ENCODE measurements at places on chromosomes 6 and 20.

- DNase-seq: no peak
These were observed 11.2 kb upstream of the THBD start for GRCh38 chr20:23060629-23061028.

DNA sequence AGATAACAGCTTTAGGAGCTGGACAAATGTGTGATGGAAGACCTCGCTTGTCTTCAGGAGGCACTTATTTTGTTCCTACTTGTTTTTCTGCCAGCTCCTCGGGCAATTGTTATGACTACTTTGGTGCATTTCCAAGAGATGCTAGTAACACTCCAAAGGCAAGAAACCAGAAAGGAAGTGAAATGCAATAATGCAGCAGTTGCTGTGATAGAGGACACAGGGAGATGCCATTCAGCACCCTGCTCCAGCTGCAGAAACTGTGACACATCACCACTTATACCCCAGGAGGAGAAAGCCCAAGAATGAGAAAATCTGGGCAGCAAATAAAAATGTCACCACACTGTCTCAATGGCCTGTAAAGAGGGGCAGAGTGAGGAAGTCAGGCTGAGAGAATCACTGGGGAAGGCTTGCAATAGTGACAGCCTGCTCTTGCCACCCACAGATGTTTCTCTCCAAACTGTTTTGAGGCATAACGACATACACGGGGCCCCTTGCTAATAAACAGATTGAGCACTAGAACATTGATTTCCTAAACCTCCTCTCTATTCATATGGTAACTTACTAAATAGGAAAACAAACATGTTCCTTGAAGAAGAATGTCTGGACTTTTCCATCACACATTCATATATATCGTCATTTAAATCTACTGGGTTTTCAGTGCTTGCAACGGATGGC, 231.0 kb upstream of the PRND start:
- DNase-seq: peak; percentile 27

DNA sequence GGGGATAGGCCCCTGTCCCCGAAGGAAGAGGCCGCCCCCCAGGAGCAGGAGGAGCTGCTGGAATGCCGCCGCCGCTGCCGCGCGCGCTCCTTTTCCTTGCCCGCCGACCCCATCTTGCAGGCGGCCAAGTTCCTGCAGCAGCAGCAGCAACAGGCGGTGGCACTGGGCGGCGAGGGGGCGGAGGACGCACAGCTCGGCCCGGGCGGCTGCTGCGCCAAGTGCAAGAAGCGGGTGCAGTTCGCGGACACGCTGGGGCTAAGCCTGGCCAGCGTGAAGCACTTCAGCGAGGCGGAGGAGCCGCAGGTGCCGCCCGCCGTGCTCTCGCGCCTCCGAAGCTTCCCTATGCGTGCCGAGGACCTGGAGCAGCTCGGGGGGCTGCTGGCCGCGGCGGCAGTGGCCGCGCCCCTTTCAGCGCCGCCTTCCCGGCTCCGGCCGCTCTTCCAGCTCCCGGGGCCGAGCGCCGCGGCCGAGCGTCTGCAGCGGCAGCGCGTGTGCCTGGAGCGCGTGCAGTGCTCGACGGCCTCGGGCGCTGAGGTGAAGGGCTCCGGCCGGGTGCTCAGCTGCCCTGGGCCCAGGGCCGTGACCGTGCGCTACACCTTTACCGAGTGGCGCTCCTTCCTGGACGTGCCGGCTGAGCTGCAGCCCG, 630 bp downstream of the PPP1R3G start:
- DNase-seq: peak; percentile 21

- no peak for DNase-seq
These were observed 106.9 kb downstream of the TFAP2B start for GRCh38 chr6:50925548-50925947.

- DNase-seq: no peak
These were observed 117.5 kb downstream of the KCNQ5 start for GRCh38 chr6:72739368-72739779.

- peak; percentile 37 for DNase-seq
These were observed 17.3 kb downstream of the FKBP1A start for GRCh38 chr20:1375515-1375914.

GRCh38 chr6:24855395-24856245, 56.9 kb upstream of the ARMH2 start:
- peak; percentile 54 for DNase-seq

- no peak for DNase-seq
These were observed 58.9 kb upstream of the OPRM1 start for GRCh38 chr6:153980171-153980570.

DNA sequence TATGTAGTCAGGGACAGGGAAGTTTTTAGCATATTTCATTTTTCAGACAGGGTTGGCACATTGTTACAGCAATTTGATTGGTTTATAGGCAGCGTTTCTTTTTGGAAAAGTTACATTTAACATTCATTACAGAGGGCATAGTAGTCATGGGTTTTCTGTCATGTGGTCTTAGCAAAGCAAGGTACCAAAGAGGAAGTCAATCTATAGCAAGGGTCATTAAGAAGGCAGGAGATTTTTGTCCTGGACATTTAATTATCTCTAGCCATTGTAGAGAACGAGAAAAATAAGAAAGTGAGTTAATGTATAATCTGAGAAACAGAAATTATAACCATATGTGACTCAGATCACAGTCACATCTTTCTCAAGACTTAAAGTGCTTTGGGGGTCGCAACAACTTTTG, 47.4 kb downstream of the TPD52L1 start:
- DNase-seq: no peak

- DNase-seq: no peak
These were observed 95.0 kb upstream of the FAM8A1 start for GRCh38 chr6:17505062-17505476.

GRCh38 chr6:31791324-31792089, 4.0 kb downstream of the VARS1 start:
- DNase-seq: no peak

DNA sequence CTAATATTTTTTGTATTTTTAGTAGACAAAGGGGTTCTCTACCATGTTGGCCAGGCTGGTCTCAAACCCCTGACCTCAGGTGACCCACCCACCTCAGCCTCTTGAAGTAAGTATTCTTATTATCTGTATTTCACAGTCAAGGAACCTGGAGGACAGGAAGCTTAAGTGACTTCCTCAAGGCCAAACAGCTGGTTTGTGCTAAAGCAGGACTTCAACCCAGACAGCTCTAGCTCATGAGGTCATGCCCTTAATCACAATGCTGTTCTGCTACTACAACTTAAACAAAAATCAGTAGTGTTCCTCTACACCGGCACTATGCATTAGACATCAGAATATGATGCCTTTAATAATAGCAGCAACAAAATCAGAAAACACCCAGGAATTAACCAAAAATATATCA, 168.9 kb downstream of the ADGB start:
- no peak for DNase-seq

GRCh38 chr20:12581644-12582289, 427.0 kb upstream of the SPTLC3 start:
- DNase-seq: no peak

- DNase-seq: no peak
These were observed 428 bp downstream of the CCM2L start for GRCh38 chr20:32010666-32011065.

GRCh38 chr6:148493424-148493823, 150.8 kb downstream of the SASH1 start:
- DNase-seq: no peak

- no peak for DNase-seq
These were observed 151.3 kb upstream of the QKI start for GRCh38 chr6:163263196-163263595.

- DNase-seq: no peak
These were observed 9.0 kb upstream of the MRGBP start for GRCh38 chr20:62787321-62787720.

- DNase-seq: no peak
These were observed 56.5 kb upstream of the CST7 start for GRCh38 chr20:24892522-24892921.

DNA sequence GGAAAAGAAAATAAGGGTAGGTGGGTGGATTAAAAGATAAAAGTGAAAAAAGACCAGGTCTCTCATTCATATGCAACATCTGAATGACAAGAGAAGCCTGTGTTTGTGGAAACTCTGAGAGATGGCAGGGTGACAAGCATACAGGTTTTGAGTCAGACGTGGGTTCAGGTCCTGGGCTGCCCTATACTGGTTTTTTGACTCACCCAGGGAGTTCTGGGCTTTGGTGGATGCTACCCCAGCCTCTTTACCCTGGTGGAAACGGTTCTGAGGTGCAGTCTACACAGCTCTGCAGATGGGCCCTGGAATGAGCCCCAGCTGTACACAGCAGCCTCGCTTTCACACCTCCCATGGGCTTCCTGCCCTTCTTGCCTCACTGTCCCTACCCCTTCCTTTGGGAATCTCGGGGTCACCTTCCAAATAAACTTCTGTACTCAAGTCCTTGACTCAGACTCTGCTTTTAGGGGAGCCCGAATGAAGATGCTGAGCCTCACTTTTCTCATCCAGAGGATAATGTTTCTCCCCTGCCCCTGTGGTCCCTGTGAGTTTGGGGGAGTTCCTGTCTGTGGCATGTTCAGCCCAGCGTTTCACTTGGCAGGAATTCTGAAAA, 77.7 kb upstream of the CLDN20 start:
- DNase-seq: peak; percentile 60

DNA sequence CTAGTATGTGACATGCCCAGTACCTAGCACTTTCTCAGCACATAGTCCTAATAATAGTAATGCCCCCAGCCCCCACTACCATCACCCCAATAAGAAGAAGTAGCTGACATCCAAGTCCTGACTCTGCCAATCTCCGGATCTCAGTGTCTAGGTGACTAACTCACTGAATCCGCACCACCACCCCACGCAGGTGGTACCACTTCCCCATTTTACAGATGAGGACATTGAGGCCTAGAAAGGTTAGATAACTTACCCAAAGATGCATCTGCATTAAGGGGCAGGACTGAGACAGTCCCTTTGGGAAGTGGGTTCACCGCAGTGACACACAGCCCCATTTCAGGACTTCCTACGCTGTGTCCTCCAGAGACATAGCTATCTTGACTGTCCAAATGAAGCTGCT, 241.2 kb downstream of the TFAP2C start:
- no peak for DNase-seq

DNA sequence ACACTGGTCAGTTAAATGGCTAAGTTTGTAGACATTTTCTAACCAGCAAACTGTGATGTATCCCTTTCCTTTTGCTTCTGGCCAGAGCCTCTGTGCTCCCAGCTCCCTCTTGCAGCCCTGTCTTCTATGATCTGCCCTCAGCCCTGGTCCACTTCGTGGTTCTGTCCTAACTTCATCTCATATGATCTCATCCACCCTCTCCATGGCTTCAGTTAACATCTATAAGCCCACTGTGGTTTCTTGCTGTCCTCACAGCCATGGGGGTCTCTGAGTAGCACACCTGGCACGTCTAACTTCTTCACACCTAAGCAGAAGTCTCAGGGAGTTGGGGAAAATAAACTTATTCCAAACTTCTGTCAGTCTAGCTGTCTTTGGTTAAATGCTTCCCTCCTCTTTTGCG, 81.8 kb downstream of the IRF4 start:
- DNase-seq: no peak

GRCh38 chr6:53280207-53280606, 68.5 kb downstream of the ELOVL5 start:
- no peak for DNase-seq

GRCh38 chr6:140653506-140653905, 1279.1 kb upstream of the CITED2 start:
- no peak for DNase-seq

- no peak for DNase-seq
These were observed 9.6 kb downstream of the DLGAP4 start for GRCh38 chr20:36315545-36316351.

DNA sequence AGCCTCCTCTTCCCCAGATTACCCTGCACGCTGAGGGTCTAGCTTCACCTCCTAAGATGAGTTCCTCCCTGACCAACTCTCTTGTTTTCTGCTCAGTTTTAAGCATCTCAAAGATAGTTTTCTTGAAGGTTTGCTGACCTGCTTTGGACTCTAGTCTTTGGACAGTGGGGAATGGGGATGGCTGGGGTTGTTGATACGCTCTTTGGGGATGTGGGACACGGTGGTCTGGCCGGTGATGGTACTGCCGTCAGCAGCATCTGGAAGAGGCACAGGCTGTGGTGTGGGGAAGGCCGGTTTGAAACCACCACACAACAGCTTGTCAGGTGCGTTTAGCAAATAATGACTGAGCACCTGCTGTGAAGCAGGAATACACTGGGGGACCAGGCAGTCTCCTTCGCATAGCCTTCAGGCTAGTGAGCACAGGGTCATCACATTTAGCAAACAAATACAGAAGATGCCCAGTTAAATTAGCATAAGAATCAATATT, 94.1 kb downstream of the TMEM242 start:
- DNase-seq: no peak

DNA sequence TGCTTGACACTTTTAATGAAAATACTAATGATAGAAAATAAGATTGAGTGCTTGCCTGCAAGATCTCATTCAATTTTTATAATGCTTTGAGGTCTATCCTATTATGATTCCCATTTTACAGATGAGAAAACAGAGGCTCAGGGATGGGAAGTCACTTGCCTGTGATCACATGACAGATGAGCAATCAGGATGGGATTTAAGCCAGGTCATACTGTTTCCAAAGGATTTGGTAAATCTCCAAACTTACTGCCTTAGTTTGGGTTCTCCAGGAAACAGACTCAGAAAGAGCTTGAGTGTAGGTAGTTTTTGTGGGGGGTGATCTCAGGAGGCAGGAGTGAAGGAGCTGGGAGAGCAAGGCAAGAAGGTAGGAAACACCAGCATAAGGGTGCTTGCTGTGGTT, 456.3 kb downstream of the MAFB start:
- DNase-seq: no peak

DNA sequence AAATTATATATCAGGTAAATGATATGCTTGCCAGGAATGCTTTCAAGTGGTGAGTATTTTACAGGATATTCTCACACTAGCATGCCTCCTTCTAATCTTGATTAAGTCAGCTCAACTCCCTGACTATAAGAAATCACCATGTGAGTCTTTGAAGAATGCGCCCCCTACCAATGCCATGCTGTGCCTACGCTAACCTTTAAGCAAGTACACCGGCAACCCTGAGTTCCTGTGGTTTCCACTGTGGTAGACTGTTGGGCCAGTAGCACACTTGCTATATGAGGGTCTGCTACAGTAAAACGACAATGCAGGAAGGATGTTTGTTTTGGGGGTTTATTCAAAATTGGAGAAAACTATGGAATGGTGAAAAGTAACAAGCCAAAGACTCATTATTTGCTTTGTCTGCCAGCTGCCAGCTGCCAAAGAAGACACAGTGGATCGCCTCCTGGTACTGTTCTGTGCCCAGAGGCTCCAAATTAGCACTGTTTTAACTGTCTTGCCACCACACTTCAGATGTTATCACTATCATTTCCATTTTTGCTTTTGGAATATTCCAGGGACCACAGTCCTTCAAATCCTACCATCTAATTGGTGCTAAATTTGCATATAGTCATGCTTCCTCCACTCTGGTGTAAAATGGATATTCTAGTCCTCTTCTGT, 333.5 kb downstream of the RNGTT start:
- no peak for DNase-seq

- DNase-seq: peak; percentile 42
These were observed 44.7 kb downstream of the VAPB start for GRCh38 chr20:58433759-58434158.

DNA sequence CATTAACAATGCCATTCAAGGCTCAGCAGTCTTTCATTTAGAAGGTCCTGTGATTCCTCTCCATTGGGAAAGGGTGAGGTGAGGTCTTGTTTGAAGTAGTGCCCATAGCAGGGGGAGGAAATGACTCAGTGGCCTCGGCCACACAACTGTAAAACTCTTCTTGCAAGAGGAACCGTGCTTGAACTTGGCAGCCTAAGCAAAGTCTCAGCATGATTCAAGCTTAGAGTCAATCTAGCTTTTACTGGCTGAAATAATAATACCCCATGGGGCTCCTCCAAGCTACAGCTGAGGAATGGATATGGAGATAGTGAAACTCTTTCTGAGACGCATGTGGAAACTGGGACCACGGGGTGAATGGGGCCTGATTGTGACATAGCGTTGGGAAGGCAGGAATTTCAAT, 428.2 kb downstream of the BMP2 start:
- peak; percentile 90 for DNase-seq

Data from mammary epithelial cell (primary cell).